ENCODE measurements at places on chromosomes 6 and 20.

DNA sequence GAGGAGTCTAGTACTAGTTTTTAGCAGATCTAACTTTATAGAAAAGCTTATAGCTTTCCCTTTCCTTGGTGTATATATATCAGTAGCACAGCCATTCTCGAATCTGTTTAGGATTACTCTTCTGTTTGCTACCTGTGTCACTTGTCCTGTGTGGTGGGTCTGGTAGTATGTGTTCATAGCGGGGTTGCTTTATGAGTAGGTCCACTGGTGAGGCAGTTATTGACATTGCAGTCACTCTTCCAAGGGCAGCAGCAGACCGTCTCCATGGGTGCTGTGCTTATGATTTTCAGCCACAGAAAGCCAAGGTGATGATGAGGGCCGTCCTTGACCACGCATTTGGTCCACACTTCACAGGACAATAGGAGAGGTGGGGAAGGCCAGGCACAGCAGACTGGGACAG lies 171.5 kb downstream of the CDKAL1 start:
- no peak for DNase-seq

GRCh38 chr6:154298297-154298696 lies 58.3 kb downstream of the IPCEF1 start:
- DNase-seq = no peak

DNA sequence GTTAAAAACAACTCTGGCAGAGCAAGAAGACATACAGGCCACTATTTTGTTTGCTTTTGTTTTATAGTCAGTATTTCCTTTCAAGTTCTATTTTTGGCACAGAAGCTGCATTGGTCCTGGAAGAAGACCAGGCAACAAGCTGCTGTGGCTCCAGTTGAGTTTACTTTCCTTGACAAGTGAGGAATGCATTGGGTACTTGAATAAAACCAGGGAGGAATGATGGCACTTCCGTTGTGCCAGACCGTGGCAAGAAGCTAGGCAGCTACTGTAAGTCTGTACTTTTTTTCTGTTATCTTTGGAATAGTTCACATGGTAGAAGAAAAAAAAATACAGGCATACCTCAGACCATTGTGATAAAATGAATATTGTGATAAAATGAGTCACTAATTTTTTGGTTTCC lies 66.3 kb downstream of the NCOA3 start:
- no peak for DNase-seq

- DNase-seq = no peak
These were observed 217.2 kb downstream of the IBTK start for GRCh38 chr6:82030301-82030700.

GRCh38 chr6:20279608-20280287 lies 67.5 kb upstream of the MBOAT1 start:
- no peak for DNase-seq

DNA sequence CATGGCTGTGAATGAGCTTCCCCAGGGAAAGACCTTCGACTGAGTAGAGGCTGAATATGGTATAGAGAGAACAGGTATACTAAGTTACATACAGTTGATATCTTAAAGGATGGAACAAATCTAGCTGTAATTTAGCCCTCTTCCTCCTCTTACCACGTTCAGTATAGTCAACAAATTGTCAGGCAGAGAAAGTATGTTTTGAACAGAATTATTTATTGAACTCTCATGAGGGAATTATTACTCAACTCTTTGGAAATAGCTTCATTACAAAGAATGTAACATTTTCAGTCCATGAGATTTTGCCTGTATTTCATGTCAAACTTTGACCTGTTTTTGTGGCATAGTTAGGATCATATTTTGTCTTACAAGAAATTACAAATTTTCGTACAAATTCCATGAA lies 63.0 kb downstream of the SH3BGRL2 start:
- no peak for DNase-seq

DNA sequence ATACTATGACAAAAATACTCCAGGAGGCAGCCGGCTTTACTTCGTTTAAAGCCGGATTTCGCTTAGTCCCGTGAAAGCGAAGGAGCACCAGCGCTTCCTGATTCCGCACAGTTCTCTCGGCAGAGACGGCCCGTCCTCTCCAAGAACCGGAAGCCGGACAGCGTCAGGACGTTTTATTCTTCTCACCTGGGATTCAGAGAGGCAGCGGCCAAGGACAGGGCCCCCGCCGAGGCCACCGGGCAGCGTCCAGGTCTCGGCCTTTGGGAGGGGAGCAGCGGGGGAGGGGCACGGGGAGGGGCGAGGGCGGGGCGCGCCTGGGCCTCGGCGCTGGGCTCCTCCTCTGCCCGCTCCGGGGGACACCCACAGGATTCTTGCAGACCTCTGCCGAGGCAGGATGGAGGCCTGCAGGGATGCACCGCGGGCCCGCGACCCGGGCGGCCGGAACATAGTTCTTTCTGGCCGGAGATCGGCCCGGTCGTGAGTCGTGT lies 2.8 kb upstream of the DIDO1 start:
- DNase-seq = peak; percentile 96

GRCh38 chr6:52305411-52305810 lies 20.9 kb upstream of the MCM3 start:
- DNase-seq = no peak

- DNase-seq = no peak
These were observed 8.4 kb downstream of the GMDS start for GRCh38 chr6:2237001-2237400.

- peak; percentile 77 for DNase-seq
These were observed 13.7 kb downstream of the RAET1E start for GRCh38 chr6:149884215-149884614.

GRCh38 chr20:31709939-31710338 lies 12.7 kb downstream of the BCL2L1 start:
- no peak for DNase-seq

GRCh38 chr6:149316740-149317643 lies 520 bp upstream of the TAB2 start:
- DNase-seq = peak; percentile 90

GRCh38 chr20:8800089-8800488 lies 268.8 kb upstream of the PLCB4 start:
- DNase-seq = no peak

GRCh38 chr20:40414843-40415615 lies 274.0 kb downstream of the MAFB start:
- DNase-seq = no peak

DNA sequence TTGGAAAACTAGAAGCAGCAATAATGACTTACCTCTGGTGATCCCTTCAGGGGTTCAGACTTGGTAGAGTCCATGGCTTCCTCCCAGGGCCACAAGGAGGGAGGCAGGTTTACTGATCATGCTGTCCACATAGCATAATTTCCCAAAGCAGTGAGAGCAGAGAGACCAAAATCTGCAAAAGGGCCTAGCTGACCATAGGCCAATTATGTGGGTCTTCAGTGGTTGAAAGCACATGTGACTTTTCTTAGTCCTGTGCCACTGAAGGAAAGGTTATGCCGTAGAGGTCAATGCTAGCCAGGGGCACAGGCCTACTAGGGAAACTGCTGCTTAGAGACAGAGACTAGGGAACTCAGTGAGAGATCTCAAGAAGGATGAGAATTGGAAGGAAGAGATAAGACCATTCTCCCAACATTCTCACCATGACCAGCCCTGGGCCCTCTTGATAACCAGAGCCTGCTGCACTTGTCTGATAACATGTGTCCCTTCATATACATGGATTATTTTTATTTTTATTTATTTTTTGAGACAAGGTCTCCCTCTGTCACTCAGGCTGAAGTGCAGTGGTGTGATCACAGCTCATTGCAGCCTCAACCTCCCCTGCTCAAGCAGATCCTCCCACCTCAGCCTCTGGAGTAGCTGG lies 2.0 kb upstream of the GTPBP2 start:
- no peak for DNase-seq

DNA sequence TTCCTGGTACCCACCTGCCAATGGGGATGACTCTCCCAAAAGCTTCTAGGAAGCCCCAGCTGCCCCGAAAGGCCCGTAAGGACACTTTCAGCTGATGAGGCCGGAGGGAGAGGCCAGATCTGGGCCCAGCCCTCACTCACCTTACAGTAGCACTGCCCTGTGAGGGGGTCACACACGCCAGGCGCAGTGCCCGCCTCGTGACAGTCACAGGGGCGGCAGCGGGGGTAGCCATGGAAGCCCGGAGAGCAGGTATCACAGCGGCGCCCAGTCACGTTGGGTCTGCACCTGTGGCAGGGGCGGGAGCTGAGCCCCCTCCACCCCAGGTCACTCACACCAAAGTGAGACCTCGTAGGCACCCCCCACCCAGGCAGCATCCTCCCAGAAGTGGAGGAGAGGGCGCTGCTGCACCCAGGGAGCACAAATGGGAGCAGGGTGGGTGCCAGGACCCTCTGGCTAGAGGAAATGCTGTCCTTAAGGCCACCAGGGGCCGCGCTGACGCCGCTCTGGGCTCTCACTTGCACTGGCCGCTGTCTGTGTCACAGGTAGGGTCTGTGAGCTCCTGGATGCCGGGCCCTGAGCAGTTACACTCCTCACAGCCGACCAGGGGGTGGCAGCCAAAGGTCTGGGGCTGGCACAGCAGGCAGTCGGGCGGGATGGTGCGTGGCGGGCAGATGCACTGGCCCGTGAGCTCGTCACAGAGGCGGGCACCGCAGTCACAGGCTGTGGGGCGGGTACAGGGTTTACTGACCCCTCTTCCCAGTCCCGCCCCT lies 25.1 kb downstream of the ADRM1 start:
- DNase-seq = no peak

DNA sequence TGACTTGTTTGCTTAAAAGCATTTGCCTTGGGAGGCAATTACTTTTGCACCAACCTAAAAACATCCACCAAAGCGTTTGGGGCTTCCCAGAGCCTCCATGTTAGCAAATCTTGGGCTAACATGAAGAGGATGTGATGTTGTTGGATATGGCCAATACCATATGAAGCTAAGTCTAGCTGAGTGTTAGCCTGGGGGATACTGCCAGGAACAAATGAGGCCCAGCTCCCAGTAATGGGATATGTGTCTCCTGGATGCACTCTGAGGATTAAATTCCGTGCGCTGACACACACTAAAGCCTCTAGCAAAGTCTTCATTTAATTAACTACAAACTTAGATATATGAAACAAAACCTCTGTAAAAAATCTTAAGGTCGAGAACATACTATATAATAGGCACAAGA lies 35.3 kb upstream of the HBS1L start:
- no peak for DNase-seq

DNA sequence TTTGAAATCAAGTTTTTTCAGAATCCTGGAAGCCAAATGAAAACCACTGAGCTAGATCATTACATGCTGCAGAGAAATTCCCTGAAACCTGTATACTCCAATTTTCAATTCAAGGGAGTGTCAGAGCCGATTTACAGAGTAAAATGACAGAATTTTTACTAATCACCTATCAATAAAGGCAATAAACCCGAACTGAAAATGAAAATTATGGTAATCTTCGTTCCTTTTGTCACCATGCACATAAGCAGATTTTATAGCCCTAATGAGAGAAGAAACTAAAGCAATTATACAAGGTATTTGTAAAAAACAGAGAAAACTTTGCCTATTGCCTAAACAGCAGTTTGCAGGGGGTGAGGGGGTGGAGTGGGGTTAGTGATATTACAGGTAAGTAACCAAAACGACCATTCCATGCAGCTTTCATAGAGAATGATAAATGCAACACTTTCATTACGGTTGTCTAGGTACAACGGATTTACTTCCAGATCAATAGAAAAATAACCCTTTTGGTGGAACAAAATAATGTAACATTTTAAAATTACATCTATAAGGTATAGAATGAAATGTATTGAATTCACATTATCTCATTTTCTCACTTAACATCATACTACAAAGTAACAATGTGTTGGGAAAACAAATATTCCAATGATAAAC lies 115.2 kb upstream of the BEND6 start:
- no peak for DNase-seq

GRCh38 chr6:163355426-163355991 lies 59.0 kb upstream of the QKI start:
- DNase-seq = no peak

DNA sequence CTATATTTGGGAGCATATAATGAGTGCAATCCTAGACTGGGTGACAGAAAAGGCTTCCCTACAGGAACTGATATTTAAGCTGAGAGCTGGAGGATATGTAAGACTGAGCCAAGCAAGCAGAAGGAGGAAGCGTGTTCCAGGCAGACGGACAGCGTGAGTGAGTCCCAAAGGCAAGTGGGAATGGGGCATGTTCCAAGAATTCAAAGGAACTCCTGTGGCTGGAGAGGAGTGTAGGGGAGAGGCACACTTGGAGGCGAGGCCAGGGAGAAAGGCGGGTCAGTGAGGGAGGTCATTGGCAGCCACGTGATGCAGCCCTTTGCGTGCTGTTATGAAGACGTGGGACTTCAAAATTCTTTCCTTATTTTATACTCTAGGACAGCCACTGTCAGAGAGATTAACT lies 27.9 kb upstream of the SGK1 start:
- no peak for DNase-seq

DNA sequence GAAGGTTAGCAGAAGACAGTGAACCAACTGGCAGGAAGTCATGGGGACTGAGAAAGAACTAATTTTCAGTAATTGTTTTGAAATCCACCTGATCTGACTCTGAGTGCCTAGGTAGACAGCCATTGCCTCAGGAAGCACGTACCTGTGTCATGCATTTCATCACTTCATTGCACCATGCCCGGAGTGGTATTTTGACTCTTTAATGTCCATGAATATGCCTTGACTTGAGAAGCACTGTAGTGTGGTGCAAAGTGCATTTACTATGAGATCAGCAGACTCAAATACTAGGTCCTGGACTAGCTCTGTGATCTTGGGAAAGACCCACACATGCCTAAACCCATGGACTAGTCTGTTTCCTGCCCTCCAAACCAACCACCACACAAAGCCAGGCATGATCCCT lies 370.9 kb upstream of the MARCKS start:
- no peak for DNase-seq

DNA sequence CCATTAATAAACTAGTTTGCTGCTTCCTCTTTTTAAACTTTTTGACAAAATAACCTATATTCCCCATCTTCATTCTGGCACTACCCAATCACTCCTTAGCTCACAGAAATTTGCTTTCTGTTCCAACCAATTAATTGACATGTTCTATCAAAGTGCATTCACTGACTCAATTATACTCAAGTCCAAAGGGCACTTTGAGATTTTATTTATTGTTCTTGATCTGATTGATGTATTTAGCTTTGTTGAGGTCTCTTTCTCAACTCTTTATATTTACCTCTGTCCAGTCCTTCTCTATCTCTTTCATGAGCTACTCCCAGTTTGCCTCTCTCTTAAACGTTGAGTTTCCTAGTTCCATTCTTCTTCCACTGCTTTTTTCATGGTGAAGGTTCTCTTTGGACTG lies 104.4 kb upstream of the TENT5A start:
- DNase-seq = no peak

DNA sequence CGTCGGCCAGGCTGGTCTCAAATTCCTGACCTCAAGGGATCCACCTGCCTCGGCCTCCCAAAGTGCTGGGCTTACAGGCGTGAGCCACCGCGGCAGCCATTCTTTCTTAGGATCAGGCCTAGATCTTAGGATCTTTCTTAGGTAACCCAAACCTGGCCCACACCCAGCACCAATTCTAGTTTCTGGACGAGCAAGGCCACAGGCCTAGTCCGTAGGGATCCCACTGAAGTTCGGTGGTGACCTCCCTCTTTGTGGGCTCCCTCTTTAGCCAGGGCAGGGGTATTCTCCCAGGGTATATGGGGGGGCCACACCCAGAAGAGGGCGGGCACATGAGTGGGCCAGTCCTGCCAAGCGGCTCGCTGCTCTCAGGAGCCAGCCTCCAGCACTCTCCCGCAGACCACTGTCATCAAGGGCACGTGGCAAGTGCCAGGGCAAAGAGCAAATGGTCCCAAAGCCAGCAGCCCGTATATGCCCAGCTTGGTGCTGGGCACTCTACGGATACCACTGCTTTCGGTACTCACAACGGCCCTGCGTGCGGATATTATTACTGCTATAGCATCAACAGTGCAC lies 6.5 kb downstream of the PXDC1 start:
- no peak for DNase-seq

All from H9 (cell line).